Osteocyte (in vitro differentiated cells): ENCODE measurements at places on chromosomes 2 and 18.

DNA sequence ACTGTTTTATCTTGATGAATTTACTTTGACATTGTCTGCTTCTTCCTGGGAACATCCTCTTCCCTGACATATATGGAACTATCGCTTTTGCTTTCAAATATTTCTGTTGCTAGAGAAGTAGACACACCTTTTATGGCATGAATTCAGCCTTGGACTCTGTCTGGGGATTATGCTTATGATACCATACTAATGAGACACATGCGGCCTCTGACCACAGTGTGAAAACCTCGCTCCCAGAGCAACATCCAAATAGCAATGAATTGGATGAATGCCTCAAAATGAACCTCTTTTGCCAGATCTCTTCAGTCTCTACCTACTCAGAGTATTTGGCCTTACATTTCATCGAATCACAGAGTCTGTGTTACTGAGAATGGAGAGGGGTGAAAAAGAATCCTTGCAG is 70.9 kb downstream of the PIEZO2 start:
- no peak for DNase-seq

DNA sequence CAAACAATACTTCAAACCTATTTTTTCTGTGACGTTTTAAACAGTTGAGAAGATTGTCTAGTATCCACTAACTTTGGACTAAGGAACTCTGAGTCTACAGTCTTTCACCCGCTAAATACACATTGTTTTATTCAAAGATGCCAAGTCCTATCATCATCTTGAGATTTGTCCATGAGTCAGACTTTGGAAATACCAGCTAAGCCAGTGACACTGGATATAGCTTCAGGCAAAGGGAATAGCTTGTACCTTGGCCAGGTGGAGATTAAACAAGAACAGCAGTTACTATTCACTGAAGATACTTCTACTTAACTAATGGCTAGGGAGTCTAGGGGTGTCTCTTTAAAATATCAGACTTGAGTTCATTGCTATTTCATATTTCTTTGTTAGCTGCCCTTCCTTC is 137.5 kb downstream of the COMMD1 start:
- DNase-seq = no peak

GRCh38 chr2:172945510-172945850 is 130.2 kb upstream of the MAP3K20 start:
- DNase-seq = no peak

DNA sequence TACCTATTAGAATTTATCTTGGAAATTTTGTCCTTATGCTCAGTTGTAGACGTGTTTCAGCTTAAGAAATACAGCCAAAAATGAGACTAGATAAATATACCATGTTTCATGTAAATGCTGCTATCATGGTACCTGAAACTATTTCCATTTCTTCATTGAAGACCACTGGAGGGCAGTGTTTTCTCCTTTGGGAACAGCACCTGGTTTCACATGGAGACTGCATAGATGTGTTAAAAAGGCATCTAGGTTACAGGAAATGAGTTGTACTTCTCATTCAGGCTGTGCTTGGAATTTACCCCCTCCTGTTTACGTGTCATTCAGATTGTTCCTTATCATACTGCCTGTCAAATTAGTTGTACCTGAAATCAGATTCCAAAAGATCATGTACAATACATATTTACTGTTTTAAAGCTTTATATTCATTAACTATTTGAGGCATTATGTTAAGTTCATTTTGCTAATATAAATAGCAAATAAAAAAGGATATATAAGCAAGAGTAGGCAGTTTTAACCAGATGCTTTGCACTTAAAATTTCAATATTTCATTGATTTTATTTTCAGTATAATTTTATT is 57.3 kb upstream of the PSMD14 start:
- DNase-seq = no peak

- no peak for DNase-seq
Observed at GRCh38 chr2:124323321-124323720, 298.2 kb downstream of the CNTNAP5 start.

DNA sequence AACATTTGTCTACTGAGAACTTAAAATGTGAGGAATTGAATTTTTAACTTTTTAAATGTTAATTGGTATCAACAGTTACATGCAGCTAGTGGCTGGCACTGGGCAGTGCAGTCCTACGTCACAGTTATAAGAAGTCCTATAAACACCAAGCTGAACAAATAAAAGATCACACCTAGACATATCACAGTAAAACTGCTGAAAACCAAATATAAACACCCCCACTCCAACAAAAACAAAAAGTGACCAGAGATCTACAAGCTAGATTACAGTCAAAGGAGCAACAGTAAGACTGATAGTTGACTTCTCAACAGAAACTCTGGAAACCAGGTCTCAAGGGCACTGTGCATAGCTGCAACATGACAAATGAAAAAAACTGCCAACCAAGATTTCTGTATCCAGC is 19.4 kb downstream of the TLK1 start:
- no peak for DNase-seq

DNA sequence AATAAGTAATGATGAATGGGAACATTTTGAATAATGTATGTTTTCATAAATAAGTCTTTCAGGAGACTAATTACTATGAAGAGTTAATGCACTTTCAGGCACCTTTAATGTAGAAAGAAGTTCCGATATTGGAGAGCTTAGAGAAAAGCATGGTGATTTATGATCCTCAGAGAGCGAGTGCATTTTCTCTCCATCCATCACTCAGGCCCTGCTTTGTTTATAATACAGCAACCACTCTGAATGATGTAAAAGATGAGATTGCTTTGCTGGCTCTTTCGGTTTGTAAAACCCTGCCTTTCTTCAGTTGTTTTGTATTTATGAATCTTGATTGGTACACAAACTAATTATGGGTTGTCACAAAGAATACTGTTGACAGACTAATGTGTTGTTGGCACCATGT is 132.0 kb downstream of the NYAP2 start:
- DNase-seq = no peak

- peak; percentile 88 for DNase-seq
Observed at GRCh38 chr2:106886916-106887758, 1.2 kb upstream of the ST6GAL2 start.

DNA sequence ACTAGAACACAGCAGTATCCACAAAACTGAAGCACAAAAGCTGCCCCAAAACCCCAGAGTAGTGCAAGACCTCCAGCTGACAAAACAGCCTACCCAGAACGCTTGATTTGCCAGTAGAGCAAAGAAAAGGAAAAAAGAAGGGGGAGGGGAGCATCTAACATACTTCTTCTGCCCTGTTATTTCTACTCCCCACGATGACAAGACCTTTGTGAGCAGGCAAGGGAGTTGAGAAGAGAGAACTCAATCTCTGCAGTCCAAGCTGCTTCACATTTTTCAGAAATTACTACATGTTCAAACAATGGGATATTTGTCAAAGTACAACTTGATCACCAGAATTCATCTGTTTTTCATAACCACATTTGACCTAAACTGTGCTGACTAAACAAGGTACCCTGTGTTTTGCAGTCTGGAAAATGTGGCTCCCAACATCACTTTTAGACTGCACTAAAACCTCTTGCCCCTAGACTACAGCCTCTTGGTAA is 286.7 kb downstream of the EXOC6B start:
- no peak for DNase-seq

DNA sequence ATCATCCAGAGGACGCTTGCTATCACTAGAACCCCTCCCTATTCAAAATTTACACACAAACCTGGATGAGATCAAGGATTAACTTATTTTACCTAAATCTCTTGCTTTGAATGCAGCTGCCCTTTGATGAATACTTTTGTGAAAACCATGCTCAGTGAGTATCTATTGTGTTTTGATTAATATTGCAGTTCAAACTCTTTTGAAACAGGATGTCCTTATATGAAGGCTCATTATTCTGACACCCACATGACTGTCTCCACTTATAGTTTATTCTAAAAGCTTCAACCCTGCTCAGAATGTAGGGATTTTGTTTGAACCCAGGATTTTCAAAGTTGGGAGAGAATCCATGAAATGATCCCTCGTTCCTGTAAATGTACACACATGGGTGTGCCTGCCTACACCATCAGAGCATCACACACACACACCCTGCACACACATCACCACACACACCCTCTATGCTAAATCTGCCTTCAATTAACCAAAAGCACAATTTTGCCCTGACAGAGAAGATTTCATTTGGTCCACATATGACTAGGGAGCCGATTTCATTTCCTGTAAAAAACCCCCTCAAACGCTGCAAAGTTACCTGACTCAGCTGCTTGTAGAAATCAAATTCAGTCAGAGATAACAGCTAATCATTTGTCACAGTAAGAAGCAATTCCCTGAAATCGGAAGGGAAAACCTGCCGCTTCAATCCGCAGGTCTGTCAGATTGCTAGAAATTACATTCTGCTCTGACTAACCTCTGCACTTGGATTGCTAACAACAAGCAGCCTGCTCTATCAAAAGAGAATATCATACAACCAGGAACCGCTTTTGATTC is 65.2 kb downstream of the ZEB2 start:
- DNase-seq = no peak

GRCh38 chr2:231117922-231118613 is 6.8 kb downstream of the HTR2B start:
- DNase-seq = no peak

DNA sequence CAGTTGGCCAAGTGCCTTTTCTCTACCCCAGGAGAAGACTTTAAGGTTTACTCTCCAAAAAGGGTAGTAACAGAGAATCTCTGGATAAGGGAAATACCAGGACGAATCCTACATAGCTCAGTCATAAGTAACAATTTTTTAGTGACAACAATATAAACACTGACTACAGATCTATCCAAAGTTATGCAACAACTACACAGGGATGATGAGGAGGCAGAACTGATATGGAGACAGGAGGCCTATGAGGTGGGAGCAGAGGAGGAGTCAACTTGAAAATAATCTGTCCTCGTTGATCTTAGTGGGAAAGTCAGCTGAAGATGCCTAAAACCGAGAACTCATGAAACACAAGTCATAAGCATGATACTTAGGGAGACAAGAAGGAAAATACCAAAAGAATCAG is 40.2 kb downstream of the SLC35F5 start:
- DNase-seq = no peak

DNA sequence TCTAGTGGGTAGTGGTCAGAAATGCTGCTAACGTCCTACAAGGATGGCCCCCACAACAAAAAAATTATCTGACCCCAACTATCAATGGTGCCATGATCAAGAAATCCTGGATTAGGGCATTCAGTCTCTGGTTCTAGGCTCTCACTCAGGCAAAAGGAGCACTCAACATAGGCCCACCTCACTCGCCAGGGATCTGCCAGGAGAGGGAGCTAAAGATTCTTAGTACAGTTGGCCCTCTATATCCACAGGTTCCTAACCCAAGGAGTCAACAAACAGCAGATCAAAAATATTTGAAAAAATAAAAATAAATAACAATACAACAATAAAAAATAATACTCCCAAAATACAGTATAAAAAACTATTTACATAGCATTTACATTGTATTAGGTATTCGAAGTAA is 10.0 kb downstream of the SLC4A5 start:
- DNase-seq = peak; percentile 36

- DNase-seq = no peak
Observed at GRCh38 chr2:53018825-53019425, 748.7 kb upstream of the CHAC2 start.

- no peak for DNase-seq
Observed at GRCh38 chr2:174535083-174535482, 48.3 kb upstream of the GPR155 start.

DNA sequence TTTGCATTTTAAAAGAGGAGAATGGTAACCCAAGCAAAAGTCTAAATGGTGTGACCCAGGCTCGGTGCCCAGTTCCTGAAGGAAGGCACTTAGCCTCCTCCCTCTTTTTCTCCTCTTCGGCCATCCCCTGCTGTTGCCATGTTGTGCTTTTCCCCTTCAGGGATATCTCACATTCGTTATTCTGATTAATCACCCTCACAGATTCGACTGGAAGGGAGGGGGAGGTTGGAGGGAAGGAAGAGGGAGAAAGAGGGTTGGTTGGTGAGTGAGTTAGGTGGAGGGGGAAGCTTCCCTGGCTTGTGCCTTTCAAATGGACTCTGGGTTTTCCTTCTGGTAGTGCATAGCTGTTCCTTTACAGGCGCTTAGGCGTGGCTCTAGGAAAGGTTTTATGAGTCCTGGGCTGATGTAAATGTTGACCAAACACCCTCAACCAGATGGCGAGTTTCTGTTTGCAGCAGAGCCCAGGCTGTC is 39.0 kb upstream of the LYPD6B start:
- no peak for DNase-seq

DNA sequence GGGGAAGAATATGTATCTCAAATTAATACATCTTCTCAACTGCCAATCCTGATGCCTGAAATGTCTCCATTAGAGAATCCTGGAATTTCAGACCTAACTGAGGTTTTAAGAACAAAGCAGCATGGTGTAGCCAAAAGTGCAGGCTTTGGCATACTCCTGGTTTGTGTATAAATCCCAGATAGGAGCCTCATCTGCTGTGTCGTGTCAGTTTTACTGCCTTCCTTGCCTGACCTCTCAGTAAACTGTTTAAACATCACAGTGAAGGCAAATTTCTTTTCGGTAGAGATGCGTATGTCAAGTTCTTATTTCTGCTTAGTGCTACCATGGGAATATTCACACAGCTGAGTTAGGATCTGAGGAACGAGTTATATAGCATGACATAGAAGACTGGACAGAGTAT is 7.3 kb downstream of the SCG2 start:
- no peak for DNase-seq

GRCh38 chr18:11497585-11497984 is 111.8 kb upstream of the SLC35G4 start:
- no peak for DNase-seq

- DNase-seq = no peak
Observed at GRCh38 chr2:193966590-193966989, 1690.4 kb upstream of the SLC39A10 start.

DNA sequence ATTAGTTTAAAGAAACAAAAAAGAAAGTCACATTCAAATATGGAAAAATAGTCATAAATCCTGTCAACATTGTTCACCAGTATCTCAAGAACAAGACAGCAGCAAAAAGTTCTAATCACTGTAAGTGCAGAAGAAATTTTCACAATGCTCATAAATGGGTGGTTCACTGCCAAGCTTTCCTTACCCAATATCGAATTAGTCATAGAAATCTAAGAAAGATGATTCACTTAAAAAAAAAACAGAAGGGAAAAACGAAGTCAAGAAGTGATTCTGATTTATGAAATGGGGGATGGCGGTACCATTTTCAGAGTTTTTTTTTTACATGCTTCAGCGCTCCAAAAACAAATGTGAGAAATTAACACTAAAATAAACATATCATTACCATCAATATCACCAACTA is 156.7 kb downstream of the EXOC6B start:
- no peak for DNase-seq

GRCh38 chr2:3073041-3073595 is 304.5 kb downstream of the EIPR1 start:
- DNase-seq = no peak

- DNase-seq = no peak
Observed at GRCh38 chr2:159165048-159165447, 121.5 kb downstream of the WDSUB1 start.

DNA sequence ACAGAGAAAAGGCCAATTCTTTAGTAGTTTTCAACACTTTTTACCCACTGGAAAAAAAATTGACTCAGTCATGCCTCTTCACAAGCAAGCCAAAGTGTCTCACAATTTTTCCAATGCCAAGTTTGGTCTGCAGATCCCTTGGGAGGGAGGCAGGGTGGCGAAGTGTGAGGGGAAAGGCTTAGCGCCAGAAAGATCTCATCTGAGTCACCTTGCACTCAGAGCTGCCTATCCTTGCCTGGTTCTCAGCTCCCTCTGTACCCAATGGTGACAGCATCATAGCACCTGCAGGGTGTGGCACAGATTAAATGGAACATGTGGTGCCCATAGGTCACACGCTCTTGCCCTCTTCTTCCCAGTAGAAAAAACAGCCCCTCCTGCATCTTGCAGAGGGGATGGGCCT is 55.2 kb upstream of the GYPC start:
- DNase-seq = no peak

- no peak for DNase-seq
Observed at GRCh38 chr2:82507657-82508056, 1951.4 kb downstream of the SUCLG1 start.

GRCh38 chr2:215933151-215933550 is 80.2 kb downstream of the MREG start:
- DNase-seq = no peak
